ENCODE measurements at places on chromosomes 13 and 19.
A peak's percentile ranks its signal among the peaks of the same experiment; 100 is the strongest.

DNA sequence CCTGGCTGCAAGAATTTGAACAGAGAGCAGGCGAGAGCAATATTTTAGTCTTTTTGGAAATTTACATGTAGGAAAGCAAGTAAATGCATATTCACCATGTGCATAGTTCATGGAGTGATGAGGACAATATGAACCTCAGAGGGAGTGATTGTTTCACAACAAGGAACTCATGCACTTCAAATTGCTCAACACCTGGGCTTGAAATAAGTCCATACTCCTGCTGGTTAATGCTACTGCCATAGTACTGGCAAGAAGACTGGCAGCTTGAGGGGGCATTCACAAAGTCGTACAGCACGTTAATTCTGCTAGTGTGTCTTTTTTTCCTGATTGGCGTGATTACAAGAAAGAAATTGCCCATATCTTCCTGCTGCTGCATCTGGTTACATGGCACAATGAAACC lies 267.6 kb downstream of the PCDH17 start:
- no peaks in the 10 kb centered on the region for H3K36me3 ChIP-seq
- H3K4me3 ChIP-seq: no peak overlapping the region
- no peaks in the 10 kb centered on the region for H3K4me1 ChIP-seq
- no peak overlapping the region for H3K27ac ChIP-seq
- no peaks in the 10 kb centered on the region for H3K27me3 ChIP-seq

DNA sequence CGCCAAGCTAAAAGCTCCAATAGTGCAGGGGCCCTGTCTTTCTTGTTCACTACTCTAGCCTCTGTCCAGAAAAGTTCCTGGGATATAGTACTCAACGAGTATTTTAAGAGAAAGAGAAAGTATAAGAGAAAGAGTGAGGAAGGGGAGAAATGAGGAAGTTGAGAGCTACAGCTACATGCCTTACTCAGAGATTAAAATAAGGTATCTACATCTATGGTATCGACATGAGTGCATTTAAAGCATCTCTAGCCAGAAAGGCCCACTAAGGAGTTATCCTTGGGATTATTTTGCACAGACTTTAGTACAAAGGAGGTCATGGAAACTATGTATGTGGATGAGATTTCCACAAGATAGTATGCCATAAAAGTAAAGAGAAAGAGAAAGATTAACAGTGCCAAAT lies 28.5 kb downstream of the MYCBP2 start:
- H3K27me3 ChIP-seq: no peaks in the 10 kb centered on the region
- H3K4me3 ChIP-seq: no peak overlapping the region
- H3K27ac ChIP-seq: peak overlapping the region; percentile 1
- H3K36me3 ChIP-seq: peaks cover 33% of the 10 kb centered on the region
- DNase-seq: no peak

DNA sequence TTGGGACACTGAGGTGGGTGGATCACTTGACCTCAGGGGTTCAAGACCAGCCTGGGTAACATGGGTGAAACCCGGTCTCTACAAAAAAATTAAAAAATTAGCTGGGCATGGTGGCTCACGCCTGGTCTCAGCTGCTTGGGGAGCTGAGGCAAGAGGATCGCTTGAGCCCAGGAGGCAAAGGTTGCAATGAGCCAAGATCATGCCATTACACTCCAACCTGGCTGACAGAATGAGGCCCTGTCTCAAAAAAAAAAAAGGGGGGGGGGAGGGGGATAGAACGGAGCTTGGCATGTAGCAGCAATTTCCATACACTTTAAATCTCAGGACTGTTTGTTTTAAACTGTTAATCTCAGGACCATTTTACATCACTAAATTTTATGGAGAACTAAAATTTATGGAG lies 2.2 kb downstream of the ACP7 start:
- H3K4me1 ChIP-seq: peaks cover 14% of the 10 kb centered on the region
- H3K4me3 ChIP-seq: no peak overlapping the region
- no peak overlapping the region for H3K27ac ChIP-seq
- H3K36me3 ChIP-seq: no peaks in the 10 kb centered on the region
- peaks cover 30% of the 10 kb centered on the region for H3K27me3 ChIP-seq

GRCh38 chr19:55440411-55441105 lies 2.5 kb downstream of the SHISA7 start:
- H3K4me3 ChIP-seq: no peak overlapping the region
- no peak overlapping the region for H3K27ac ChIP-seq
- H3K36me3 ChIP-seq: no peaks in the 10 kb centered on the region
- peaks cover 14% of the 10 kb centered on the region for H3K4me1 ChIP-seq

DNA sequence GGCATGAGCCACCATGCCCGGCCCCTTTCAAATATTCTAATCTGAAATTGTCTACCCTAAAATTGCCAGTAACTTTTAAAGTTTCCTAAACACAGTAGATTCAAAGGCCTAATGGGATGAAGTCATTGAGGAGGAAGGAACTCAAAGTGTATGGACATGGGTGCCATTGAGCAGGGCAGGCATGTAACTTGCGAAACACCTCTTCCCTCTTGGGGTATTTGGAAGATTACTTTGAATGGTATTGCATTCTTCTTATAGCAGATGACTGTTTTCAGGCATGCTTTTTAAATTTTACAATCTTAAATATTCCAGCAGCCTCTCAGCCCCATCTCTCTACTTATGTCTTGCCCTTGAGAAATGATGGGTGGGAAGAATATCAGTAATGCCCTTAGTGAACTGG lies 21.0 kb downstream of the TM9SF2 start:
- no peaks in the 10 kb centered on the region for H3K27me3 ChIP-seq
- H3K4me1 ChIP-seq: peaks cover 33% of the 10 kb centered on the region
- H3K27ac ChIP-seq: no peak overlapping the region
- H3K4me3 ChIP-seq: no peak overlapping the region
- DNase-seq: no peak

DNA sequence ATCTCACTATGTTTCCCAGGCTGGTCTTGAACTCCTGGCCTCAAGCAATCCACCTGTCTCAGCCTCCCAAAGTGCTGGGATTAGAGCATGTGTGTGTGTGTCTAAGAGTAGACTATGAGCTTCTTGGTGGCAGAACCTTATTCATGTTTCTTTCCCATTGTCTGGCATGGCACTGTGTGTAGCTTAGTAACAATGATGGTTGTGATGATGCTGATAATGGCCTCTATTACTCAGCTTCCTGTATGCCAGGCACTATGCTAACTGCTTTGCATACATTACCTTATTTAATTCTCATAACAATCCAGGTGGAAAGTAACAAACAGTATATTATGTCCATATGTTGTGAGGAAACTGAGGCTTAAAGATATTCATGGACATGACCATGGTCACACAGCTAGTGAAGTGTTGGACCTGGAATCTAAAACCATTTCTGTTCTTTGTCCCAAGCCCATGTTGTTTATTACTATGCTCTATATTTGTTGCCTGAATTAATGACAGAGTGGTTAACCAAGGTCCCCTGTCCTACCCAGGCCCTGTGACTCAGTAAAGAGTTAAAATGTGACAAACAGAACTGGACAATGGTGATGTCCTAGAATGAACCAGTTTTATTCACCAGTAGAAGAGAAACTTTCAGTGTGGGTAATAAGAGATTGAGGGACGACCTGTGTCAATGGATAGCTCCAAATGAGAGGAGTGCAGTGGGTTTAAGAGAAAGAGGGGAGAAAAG lies 109.6 kb downstream of the KLF5 start:
- no peak overlapping the region for H3K4me3 ChIP-seq
- H3K36me3 ChIP-seq: no peaks in the 10 kb centered on the region
- H3K4me1 ChIP-seq: peaks cover 2% of the 10 kb centered on the region
- no peaks in the 10 kb centered on the region for H3K27me3 ChIP-seq

- H3K4me3 ChIP-seq: peak overlapping the region; percentile 82
- no peaks in the 10 kb centered on the region for H3K27me3 ChIP-seq
- H3K36me3 ChIP-seq: peaks cover 12% of the 10 kb centered on the region
- peak; percentile 91 for DNase-seq
- peaks cover 41% of the 10 kb centered on the region for H3K4me1 ChIP-seq
These were observed 1.4 kb downstream of the PARP4 start for GRCh38 chr13:24511019-24511815.

DNA sequence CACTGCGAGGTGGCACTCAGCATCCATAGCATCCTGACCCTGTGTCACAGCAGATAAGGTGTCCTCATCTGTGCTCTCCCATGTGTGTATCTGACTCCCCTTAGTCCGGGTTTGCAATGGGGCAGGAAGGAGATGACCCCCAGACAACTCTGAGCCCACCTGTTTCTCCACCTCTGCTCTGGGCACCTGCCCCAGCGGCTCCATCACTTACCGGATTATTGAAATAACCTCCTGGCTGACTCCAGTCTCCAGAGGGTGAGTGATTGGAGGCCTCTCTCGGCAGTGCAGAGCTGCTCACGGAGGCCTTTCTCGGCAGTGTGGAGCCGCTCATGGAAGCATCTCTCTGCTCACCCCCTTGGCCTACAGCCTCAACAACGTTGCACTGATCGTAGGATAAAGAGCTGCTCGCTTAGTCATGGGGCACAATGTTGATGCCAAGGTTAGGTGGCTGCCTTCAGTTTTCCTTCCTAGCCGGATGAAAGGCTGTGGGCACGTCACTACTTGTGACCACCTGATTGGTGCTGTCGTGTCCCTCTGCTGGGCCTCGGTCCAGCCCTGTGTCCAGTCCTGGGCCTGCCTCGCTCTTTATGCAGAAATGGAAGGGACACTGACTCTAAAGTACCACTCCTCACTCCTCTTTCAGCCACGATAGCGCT lies 67.6 kb downstream of the TEX29 start:
- no peaks in the 10 kb centered on the region for H3K36me3 ChIP-seq
- no peak for DNase-seq
- no peak overlapping the region for H3K4me3 ChIP-seq
- peaks cover 36% of the 10 kb centered on the region for H3K4me1 ChIP-seq
- H3K27ac ChIP-seq: no peak overlapping the region

GRCh38 chr19:35650581-35650980 lies 2.5 kb downstream of the COX6B1 start:
- H3K36me3 ChIP-seq: peaks cover 37% of the 10 kb centered on the region
- H3K4me3 ChIP-seq: no peak overlapping the region
- no peak for DNase-seq

- H3K4me1 ChIP-seq: no peaks in the 10 kb centered on the region
- no peaks in the 10 kb centered on the region for H3K36me3 ChIP-seq
- H3K27me3 ChIP-seq: peaks cover 14% of the 10 kb centered on the region
- no peak overlapping the region for H3K4me3 ChIP-seq
- no peak for DNase-seq
These were observed 23.1 kb upstream of the TNFRSF19 start for GRCh38 chr13:23547000-23547590.

DNA sequence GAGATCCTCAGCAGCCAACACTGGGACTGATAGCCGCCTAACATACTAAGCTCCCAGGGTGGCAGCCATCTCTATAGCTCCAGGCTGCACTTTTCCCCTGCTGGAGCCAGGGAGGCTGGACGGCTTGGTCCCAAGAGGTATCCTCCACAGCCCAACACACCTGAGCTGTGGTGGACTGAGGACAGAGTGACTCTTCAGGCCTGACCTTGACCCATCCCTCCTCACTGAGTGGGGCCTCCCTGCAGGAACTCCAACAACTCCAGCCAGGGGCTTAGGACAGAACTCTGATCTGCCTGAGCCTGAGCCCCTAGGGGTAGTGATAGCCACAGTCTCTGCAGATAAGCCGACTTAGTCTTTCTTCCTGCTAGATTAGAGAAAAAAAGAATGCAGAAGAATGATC lies 958.1 kb upstream of the PRR20A start:
- no peak overlapping the region for H3K4me3 ChIP-seq
- no peaks in the 10 kb centered on the region for H3K4me1 ChIP-seq
- H3K27ac ChIP-seq: no peak overlapping the region

GRCh38 chr19:23394511-23394910 lies 760 bp downstream of the ZNF91 start:
- peak overlapping the region; percentile 99 for H3K27ac ChIP-seq
- H3K36me3 ChIP-seq: peaks cover 45% of the 10 kb centered on the region
- peak overlapping the region; percentile 97 for H3K4me3 ChIP-seq
- peak; percentile 76 for DNase-seq
- peaks cover 34% of the 10 kb centered on the region for H3K4me1 ChIP-seq
- H3K27me3 ChIP-seq: no peaks in the 10 kb centered on the region

DNA sequence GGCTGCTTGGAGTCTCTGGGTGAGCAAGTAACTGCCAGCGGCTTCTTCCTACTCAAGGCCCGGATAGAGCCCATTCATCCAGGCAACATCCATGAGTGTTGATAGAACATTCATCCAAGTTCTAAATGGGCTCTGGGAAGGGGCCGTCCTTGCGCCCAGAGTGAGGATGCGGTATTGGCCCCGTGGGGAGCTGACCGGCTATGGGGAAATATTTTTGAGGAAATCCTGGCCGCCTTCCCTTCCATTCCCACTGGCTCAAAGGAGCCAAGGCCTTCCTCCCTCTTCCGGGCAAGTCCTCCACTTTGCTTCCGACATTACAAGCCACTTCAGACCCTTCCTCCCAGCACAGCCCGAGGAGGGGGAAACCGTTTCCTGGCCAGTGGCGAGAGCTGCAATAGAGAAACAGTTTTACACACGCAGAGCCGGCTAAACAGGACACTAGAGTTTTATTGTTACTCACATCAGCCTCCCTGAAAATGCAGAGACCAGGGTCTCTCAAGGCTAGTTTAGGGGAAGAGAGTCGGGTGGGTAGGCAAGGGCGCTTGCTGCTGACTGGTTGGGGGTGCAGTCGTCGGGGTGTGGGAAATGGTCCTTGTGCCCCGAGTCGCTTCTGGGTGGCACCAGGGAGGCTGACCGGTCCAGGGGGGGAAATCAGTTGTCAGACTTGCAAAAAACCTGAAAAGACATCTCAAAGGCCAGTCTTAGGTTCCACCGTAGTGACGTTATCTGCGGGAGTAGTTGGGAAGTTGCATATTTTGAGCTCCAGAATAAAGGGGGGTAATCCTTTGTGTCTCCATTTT lies 37.5 kb downstream of the C13orf46 start:
- DNase-seq: no peak
- no peak overlapping the region for H3K27ac ChIP-seq
- peaks cover 1% of the 10 kb centered on the region for H3K27me3 ChIP-seq
- H3K4me1 ChIP-seq: peaks cover 3% of the 10 kb centered on the region
- H3K4me3 ChIP-seq: no peak overlapping the region

- no peaks in the 10 kb centered on the region for H3K36me3 ChIP-seq
- no peak overlapping the region for H3K4me3 ChIP-seq
- H3K27ac ChIP-seq: no peak overlapping the region
- peaks cover 2% of the 10 kb centered on the region for H3K27me3 ChIP-seq
These were observed 221.1 kb upstream of the TMTC4 start for GRCh38 chr13:100895651-100896050.

GRCh38 chr19:12864721-12865715 lies 16.2 kb downstream of the DNASE2 start:
- H3K27ac ChIP-seq: no peak overlapping the region
- H3K36me3 ChIP-seq: no peaks in the 10 kb centered on the region
- no peak overlapping the region for H3K4me3 ChIP-seq

DNA sequence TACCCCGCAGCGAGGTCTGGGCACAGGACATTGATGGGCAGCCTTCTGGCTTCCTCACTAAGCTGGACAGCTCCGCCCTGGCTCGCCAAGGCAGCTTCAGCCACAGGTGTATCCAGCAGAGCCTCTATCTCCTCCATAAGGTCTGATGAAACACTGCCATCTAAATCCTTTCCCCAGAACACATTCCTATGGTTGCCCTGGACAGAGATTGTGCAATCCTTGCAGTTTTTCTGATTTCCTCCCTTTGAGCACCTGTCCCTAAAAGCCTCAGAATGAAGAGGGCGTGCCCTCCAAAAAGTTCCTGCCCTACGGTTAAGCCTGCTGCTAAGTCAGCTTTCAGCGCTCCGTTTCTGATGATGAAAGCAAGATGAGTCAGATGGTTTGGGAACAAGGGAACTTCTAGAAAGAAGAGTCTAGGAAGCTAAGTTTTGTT lies 21.0 kb downstream of the CLEC4M start:
- H3K4me3 ChIP-seq: no peak overlapping the region
- no peak for DNase-seq
- H3K4me1 ChIP-seq: peaks cover 2% of the 10 kb centered on the region

GRCh38 chr13:66556306-66556705 lies 673.8 kb downstream of the PCDH9 start:
- no peak overlapping the region for H3K4me3 ChIP-seq
- H3K27ac ChIP-seq: no peak overlapping the region
- no peak for DNase-seq
